ENCODE measurements at places on chromosomes 12 and 14.

DNA sequence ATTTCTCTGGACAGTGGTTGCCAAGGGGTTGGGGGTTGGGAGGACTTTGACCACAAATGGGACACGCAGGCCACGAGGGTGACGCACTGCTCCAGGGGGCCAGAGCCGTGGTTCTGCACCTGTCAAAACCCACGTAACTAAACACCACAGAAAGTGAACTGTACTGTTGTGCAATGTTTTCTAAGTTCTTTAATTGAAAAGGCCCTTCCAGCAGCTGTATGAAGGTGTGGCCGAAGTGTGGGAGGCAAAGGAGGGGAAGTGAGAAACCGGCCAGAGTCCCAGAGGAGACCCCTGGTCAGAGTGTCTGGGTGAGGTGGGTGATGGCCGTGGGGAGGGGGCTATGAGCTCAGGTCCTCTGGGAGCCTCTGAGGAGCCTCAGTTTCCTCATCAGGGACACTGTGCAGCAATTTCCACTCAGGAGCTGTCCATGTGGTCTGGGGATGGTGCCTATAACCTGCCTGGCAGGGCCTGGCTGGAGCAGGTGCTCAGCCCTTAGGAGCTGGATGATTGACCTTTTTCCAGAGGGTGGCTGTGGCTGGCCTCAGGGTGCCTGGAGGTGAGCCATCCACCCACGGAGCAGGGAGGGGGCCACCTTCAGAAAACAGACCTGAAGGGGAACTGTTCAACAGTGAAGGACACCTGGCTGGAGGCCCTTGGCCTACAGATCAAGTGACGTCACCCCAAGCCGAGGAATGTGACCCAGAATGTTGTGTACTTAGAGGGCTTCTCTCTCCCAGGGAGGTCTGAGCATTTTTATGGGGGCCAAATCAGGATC is 9.8 kb upstream of the BDKRB2 start:
- no peak for DNase-seq

- DNase-seq = no peak
Observed at GRCh38 chr12:131863711-131864396, 30.6 kb upstream of the ULK1 start.

DNA sequence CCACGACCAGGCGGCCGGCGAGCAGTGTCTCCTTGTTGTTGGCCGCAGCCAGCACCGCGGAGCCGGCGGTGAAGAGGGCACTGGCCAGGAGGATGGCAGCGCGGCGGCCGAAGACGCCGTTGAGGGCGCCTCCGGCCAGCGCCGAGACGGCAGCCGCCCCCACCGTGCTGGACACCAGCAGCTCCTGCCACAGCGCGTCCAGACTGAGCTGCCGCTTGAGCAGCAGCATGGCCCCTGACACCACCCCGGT is 691 bp downstream of the SLC2A13 start:
- DNase-seq = no peak

DNA sequence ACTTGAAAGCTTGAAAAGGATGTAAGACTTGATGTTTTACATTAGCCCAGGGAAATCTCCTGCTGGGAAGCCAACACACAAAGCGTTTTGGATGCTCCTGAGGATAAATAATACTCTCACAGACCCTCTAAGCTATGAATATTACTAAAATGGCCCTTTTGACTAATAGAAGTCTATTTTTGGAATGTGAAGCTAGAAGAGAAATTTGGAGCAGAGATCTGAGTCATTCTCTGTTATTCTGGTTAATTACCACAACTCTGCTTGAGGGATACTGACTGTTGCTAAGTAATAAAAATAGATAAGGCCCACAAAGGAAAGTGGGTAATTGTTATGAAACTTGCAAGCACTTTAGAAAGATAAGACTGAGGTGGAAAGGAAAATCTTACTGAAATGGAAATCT is 346.2 kb upstream of the STXBP6 start:
- DNase-seq = no peak

DNA sequence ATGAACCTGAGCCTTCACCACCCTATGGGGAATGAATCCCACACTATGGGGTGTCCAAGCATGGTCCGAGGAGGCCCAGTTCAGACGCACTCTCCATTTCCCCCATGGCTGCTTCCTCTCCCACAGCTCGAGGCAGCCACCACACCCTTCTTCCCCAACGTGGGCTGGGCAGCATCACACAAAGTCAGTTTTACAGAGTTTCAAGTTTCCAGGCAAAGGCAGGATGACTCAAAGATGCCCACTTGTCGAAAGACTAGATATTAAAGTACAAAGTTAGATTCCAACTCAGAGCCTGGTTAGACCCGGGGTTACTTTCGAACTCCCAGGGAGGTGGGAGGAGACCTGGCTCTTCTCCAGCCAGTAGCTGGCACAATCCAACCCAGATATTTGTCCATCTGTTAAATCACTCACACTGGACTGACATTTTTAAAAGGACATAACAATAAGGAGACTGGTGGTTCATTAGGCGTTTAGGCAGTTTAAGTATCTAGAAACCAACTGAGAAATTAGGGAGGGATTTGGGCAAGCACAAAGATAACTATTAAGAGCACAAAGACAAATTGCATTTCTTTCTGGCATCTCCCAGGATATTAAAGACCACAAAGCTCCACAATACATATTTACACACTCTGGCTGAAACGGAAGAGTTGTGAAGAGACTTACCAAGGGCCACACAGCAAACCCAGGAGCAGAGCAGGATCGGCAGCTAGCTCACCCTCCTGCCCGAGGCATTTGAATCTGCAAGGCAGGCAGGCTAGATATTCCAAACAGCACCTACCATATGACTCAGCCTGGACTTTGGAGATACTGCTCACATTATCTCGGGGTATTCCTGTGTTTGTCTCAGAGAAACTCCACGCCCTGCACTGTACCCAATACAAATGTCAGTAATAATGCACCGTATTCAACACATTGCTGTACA is 34.8 kb downstream of the TMCC3 start:
- DNase-seq = no peak

DNA sequence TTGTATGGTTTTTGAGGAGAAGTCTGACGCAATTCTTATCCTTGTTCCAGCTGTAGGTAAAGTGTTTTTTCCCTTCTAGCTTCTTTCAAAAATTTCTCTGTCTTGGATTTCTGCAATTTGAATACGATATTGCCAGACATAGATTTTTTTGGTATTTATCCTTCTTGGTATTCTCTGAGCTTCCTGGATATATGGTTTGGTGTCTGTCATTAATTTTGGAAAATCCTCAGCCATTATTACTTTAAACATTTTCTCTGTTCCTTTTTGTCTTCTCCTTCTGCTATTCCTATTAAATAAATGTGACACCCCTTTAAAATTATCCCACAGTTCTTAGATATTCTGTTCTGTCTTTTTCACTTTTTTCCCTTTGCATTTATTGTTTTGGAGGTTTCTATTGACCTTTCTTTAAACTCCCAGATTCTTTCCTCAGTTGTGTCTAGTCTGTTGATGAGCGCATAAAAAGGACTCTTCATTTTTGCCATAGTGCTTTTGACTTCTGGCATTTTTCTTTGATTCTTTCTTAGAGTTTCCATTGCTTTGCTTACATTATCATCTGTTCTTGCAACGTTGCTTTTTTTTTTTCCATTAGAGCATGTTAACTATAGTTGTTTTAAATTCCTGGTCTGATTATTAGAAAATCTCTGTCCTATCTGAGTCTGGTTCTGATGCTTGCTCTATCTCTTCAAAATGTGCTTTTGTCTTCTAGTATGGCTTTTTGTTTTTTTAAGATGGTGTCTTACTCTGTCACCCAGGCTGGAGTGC is 129.1 kb downstream of the MSRB3 start:
- DNase-seq = no peak

DNA sequence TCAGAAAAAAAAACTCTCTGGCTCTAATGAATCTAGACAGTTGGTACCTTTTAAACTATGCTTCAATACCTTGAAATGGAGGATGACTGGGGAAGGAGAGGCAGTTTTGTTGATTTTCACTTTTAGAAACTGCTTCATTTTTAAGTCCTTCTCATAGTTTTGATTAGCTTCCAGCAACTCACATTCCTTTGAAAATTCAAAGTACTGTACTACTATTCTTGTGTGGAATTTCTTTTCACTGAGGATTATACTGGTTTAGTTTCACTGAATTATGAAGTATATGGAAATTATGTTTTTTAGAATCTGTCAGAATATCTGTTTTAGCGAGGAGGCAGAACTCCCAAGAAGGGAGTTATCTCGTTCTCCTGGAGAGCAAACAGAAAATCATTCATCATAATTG is 116.3 kb downstream of the TGFB3 start:
- no peak for DNase-seq

- no peak for DNase-seq
Observed at GRCh38 chr12:19850346-19851065, 411.2 kb downstream of the AEBP2 start.
